T-helper 2 cell treated with Interferon-gamma antibody and Interleukin-4, amounts not matched to agents 5 μg/mL and 100 μg/mL, for 36 hours (primary cell): ENCODE measurements at places on chromosomes 5 and 9.

DNA sequence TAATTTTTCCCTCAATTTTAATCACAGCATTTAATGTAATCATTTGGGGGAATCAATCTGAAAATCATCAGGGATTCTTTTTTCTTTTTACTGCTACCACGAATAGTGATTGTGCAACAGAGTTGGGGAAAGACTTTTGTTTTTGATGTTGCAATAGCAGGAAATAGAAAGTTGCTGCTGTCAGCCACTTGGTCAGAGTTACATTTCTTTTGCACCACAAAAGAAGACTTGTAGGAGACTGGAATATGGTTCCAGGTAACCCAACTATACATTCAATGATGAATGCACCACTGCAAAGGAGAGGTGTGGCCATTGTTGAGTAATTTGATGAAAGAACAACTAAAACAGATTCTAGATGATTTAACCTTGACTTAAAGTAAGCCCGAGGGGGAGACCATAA is 46.3 kb upstream of the PALM2AKAP2 start:
- no peak for DNase-seq
- peaks cover 8% of the 10 kb centered on the region for H3K27me3 ChIP-seq
- H3K4me3 ChIP-seq: no peak overlapping the region
- no peaks in the 10 kb centered on the region for H3K36me3 ChIP-seq
- no peak overlapping the region for H3K27ac ChIP-seq

- DNase-seq: no peak
- H3K27ac ChIP-seq: no peak overlapping the region
- H3K4me1 ChIP-seq: no peaks in the 10 kb centered on the region
- H3K36me3 ChIP-seq: no peaks in the 10 kb centered on the region
- H3K4me3 ChIP-seq: no peak overlapping the region
Measured at GRCh38 chr5:125612776-125613175, 810.4 kb upstream of the GRAMD2B start.

- DNase-seq: no peak
- H3K27me3 ChIP-seq: peaks cover 13% of the 10 kb centered on the region
- no peaks in the 10 kb centered on the region for H3K4me1 ChIP-seq
- H3K4me3 ChIP-seq: no peak overlapping the region
- no peak overlapping the region for H3K27ac ChIP-seq
- H3K36me3 ChIP-seq: no peaks in the 10 kb centered on the region
Measured at GRCh38 chr5:135157421-135158313, 123.6 kb upstream of the PITX1 start.

DNA sequence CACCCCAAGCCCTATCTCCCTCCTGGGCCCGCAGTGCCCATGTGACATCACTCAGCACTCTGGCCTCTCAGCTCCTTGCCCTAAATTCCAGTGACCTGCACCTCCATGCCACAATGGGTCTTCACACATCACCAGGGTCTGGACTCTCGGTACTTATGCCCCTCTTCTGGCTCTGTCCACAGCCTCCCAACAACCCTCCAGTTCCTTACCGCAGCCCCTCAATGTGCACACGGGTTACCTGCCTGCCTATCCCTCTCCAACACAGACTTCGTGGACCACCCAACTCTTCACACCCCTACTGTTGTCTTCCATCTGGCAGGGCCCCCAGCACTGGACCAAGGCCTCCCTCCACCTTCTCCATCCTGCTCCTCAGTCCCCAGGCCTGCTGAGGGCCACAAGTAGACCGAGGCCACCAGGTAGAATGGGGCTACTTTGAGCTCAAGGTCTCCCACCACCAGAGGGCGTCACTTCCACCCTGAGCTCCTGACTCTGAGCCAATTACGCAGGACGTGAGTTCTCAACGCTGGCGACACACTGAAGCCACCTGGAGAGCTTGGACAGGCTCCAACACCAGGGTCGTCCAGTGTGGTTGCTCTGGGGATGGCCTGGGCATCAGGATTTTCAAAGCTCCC is 172.1 kb downstream of the GABBR2 start:
- peaks cover 13% of the 10 kb centered on the region for H3K27me3 ChIP-seq
- H3K27ac ChIP-seq: no peak overlapping the region
- H3K36me3 ChIP-seq: no peaks in the 10 kb centered on the region
- DNase-seq: no peak

DNA sequence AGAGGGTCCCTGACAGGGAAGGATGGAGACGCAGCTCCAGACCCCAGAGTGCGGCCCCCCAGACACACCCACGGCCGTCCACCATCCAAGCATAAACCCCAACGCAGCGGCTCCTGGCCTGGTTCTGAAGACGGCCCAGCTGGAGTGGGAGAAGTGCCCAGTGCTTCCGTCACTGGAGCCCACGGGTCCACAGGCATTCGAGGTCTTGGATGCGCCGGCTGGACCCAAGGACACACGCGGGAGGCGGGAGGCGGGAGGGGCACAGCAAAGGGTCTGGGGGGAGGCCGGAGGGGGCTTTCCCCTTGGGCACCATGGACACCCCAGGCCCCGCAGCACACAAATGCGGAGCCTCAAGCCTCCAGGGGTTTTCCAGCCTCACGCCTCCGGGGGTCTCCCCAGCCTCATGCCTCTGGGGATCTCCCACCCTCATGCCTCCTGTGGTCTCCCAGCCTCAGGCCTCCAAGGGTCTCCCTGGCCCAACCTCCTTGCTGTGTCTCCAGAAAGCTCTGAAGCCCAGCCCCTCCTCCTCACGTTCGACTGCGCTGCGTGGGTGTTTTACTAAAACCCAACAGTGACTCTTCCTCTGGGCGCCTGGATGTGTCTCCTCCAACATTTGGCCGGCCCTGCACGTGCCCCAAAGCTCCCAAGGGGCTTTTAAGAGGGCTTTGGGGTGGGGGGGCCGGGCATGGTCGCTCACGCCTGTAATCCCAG is 15.2 kb downstream of the EXD3 start:
- no peak overlapping the region for H3K4me3 ChIP-seq
- no peaks in the 10 kb centered on the region for H3K36me3 ChIP-seq
- no peaks in the 10 kb centered on the region for H3K4me1 ChIP-seq
- no peak overlapping the region for H3K27ac ChIP-seq

DNA sequence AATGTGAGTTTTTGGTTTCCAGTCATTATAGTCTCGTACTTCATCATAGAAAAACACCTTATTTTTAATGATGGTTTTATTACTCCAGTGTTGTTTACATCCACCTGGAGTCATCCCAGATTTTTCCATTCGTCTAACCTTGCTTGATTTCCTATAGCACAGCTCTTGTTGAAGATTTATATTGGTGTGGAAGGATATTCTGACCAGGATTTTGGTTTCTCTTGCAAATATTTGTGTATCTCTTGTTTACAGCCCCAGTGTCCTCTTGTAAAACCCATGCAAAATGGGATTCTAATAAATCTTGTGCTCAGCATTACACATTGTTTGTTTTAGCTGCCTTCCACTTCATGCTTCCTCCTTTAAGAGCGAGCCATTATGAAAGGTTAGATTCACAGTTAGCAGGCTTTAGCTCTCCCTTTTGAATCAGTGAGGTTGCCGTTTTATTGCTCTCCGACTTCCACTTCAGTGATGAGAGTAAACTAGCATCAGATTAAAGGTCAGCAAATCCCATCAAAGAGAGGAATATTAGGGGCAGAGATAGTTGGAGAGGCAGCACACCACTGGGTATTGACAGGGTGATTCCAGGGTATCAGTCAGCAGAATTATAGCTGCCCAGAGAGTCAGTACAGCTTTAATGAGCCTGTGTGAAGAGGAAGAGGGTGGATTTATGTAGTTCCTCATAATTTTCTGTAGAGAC is 157.1 kb downstream of the PBX3 start:
- H3K4me1 ChIP-seq: peaks cover 3% of the 10 kb centered on the region
- H3K27me3 ChIP-seq: peaks cover 22% of the 10 kb centered on the region
- H3K27ac ChIP-seq: no peak overlapping the region
- H3K4me3 ChIP-seq: no peak overlapping the region
- H3K36me3 ChIP-seq: no peaks in the 10 kb centered on the region
- DNase-seq: no peak

GRCh38 chr9:88106492-88106891 is 31.8 kb downstream of the SPATA31C2 start:
- no peak for DNase-seq
- H3K4me3 ChIP-seq: no peak overlapping the region
- H3K27ac ChIP-seq: no peak overlapping the region
- no peaks in the 10 kb centered on the region for H3K4me1 ChIP-seq

DNA sequence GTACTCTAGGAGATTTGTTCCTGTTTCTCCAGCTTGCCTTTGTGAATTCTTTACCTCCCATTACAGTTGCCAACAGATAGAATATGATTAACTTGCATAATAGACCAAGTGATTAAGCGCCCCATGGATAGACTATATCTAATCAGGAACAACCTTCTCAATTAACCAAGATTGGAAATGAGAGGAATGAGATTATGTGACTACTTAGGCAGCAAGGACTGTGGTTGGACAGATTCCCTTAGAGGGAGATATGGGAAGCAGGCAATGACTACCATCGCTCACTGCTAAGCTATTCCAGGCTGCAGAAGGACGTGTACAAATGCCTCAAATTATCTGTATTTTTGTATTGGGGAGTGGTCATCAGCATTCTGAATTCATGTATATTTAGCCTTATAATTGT is 278.1 kb upstream of the DAB2 start:
- no peak for DNase-seq
- no peak overlapping the region for H3K27ac ChIP-seq
- H3K36me3 ChIP-seq: no peaks in the 10 kb centered on the region
- peaks cover 6% of the 10 kb centered on the region for H3K27me3 ChIP-seq
- no peak overlapping the region for H3K4me3 ChIP-seq

DNA sequence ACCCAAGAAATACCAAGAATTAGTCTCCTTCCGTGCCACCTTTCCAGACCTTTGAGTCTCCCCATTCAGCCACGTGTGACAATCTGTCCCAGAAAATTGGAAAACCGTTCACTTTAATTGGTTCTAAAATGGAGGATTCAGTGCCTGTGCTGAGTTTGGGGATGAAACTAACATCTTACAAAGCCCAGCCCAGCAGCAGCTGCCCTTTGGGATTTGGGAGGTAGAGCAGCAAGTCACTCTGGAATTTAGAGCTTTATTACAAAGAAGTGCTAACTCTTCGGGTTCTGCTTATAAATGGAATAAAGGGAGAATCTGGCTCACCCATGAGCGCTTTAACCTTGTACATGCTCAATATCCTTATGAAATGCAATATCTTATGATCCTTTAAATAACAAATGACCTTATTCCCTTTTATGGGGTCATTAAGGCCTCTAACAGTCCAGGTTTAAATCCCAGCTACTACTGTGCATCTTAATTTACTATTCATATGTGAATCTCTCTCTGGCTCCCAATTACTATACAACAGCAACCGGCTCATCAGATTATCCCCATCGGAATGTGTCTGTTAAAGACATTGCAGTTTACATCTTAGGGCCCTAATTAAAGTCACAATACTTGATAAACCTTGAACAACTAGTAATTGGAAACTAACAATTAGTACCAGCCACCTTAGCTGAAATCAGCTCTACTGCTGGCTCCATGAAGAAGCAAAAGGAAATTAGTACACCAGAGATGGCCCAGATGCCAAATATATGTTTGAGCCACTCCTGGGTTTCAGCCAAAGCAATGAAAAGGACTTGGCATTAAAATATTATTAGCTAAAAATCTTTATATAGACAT is 271.8 kb upstream of the SMARCA2 start:
- no peak overlapping the region for H3K4me3 ChIP-seq
- H3K4me1 ChIP-seq: no peaks in the 10 kb centered on the region
- peaks cover 3% of the 10 kb centered on the region for H3K27me3 ChIP-seq
- no peak for DNase-seq
- H3K27ac ChIP-seq: no peak overlapping the region

DNA sequence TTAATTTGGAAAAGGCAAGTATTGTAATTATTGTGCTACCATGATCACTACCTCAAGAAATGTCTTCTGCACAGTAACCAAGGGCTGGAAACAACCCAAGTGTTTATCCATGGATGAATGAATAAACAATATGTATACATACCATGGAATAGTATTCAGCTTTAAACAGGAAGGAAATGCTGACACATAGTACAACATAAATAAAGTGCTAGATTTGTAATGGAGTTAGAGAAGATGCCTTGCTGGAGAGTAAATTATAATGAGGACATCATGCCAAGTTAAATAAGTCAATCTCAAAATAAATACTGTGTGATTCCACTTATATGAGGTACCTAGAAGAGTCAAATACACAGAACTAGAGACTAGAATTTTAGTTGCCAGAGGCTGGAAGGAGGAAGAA is 160.0 kb downstream of the CCDC192 start:
- peaks cover 12% of the 10 kb centered on the region for H3K27me3 ChIP-seq
- H3K27ac ChIP-seq: no peak overlapping the region
- no peaks in the 10 kb centered on the region for H3K36me3 ChIP-seq
- no peaks in the 10 kb centered on the region for H3K4me1 ChIP-seq
- no peak for DNase-seq

DNA sequence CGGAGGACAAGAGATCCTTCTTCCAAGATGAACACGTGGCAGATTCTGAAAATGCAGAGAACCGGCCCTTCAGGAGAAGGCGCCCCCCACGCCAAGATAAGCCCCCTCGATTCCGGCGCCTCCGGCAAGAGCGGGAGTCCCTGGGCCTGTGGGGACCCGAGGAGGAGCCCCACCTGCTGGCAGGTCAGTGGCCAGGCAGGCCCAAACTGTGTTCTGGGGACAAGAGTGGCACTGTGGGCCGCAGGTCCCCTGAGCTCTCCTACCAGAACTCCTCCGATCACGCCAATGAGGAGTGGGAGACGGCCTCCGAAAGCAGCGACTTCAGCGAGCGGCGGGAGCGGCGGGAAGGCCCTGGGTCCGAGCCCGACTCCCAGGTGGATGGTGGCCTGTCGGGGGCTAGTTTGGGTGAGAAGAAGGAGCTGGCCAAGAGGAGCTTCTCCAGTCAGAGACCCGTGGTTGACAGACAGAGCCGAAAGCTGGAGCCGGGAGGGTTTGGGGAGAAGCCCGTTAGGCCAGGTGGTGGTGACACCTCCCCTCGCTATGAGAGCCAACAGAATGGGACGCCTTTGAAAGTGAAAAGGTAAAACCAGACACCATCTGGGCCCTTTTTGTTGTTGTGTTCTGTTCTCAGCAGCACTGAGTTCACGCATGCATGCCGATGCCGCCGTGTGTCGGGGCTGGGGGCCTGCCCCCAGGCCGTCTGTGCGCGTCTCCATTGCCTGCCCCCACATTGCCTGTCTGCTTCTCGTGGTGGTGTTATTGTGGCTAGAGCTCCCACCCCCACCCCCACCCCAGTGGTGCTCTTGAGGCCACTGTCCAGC is 26.6 kb upstream of the POMT1 start:
- DNase-seq: no peak
- no peaks in the 10 kb centered on the region for H3K4me1 ChIP-seq
- peaks cover 59% of the 10 kb centered on the region for H3K36me3 ChIP-seq
- no peak overlapping the region for H3K27ac ChIP-seq
- H3K4me3 ChIP-seq: no peak overlapping the region
- H3K27me3 ChIP-seq: no peaks in the 10 kb centered on the region

- DNase-seq: no peak
- H3K4me1 ChIP-seq: peaks cover 2% of the 10 kb centered on the region
- H3K4me3 ChIP-seq: no peak overlapping the region
- no peak overlapping the region for H3K27ac ChIP-seq
- H3K27me3 ChIP-seq: no peaks in the 10 kb centered on the region
- H3K36me3 ChIP-seq: peaks cover 3% of the 10 kb centered on the region
Measured at GRCh38 chr5:154242964-154243376, 52.4 kb downstream of the GALNT10 start.
